HS-27A (cell line): ENCODE measurements at places on chromosomes 1 and 21.

GRCh38 chr1:75392278-75392677 lies 218.6 kb downstream of the SLC44A5 start:
- DNase-seq, result no peak

DNA sequence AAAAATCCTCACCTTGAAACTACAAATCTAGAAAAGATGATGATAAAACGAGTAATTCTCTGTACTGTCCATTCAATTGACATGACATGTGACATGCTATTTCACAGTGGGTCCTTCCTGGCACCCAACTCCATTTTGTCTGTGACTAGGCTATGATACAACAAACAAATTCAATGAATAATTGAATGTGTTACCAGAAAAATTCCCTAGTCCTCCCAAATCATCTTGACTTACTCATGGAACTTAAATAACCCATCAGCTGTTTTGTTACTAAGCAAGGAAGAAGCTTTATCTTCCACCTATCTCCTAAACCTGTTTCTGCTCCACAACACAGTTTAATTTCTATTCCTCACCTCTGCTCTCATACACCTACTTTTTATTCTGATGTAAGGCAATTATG lies 30.4 kb downstream of the B3GALNT2 start:
- no peak for DNase-seq

- no peak for DNase-seq
Observed at GRCh38 chr1:162649583-162649982, 17.3 kb downstream of the DDR2 start.

DNA sequence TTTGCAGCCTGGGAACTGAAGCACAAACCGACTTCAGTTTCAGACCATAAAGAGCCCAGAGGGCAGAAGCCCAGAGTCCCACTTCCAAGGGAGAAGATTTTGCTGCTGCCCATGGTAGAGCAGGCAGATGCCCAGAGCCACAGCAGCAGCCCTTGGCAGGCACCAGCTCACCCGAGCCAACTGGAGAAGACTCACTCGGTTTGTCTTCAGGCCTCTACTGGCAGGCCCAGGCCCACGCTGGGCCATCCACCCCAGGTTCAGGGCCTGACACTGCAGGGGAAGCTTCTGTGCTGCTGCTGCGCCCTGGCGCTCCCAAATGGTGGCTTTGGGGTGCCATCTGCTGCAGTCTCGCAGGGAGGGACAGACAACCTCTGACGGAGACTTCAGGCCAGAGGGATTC lies 33.3 kb downstream of the SLC66A1 start:
- no peak for DNase-seq

DNA sequence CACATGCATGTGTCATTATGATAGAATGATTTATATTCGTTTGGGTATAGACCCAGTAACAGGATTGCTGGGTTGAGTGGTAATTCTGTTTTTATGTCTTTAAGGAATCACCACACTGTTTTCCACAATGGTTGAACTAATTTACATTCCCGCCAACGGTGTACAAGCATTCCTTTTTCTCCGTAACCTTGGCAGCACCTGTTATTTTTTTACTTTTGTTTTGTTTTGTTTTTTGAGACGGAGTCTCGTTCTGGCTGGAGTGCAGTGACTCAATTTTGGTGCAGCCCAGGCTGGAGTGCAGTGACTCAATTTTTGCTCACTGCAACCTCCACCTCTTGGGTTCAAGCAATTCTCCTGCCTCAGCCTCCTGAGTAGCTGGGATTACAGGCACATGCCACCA lies 8.5 kb upstream of the S100B start:
- DNase-seq, result no peak

GRCh38 chr1:224498574-224499170 lies 64.1 kb upstream of the WDR26 start:
- peak; percentile 58 for DNase-seq

GRCh38 chr1:41622402-41622801 lies 137.9 kb upstream of the EDN2 start:
- peak; percentile 83 for DNase-seq

DNA sequence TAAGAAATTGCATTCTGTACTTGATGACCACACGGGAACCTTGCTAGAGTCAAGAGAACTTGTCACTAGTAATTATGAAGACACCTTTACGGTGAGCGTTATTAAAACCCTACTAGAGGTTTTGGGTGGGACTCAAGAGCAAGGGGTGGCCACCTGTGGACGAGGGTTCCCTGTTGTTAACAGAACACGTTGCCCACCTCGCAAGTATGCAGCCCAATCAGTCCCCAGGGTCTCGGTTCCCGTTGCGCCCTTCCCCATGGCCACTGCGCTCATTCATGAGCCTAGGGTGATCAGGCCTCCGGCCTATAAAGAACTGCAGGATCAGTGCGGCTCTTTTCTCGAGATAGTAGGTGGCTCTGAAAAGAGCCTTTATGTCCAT lies 30.2 kb upstream of the RNF187 start:
- DNase-seq, result no peak

DNA sequence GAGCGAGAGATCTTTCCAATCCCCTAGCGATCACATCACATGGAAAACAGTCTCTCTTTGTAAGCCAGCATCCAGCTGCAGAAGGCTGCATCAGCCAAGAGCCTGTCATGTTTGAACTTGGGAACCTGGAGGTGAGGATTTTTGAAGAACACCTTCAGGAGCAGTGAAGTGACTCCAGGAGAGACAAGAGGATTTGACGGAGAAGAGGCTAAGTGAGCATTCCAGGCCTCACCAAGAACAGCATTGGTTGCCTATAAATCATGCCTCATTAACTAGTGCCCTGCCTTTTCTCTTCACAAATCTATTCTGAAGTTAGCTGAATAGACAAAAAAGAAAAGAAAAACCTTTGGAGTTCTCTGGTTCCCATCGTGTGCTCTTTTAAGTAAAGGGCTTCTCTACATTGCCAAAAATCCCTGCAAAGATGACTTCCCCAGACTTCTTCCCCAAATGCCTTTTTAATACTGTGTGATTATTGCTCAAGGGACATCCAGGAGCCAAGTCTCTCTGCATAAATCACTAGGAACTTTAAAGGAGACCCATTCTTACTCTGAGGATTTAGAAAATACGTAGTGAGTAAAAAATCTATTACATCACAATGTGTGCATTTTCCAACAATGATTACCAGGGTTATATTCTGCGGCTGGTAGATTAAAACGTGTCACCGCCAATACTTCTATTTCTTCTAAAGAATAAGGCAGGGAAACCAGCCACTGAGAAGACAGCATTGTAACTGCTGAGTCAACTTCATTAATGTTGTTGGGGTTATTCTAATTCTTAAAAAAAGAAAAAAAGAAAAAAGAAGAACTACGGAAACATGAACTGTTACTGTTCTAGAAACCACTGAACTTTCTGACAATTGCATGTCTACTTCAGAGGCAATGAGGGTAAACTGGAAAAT lies 95.2 kb downstream of the KIF14 start:
- DNase-seq, result no peak

DNA sequence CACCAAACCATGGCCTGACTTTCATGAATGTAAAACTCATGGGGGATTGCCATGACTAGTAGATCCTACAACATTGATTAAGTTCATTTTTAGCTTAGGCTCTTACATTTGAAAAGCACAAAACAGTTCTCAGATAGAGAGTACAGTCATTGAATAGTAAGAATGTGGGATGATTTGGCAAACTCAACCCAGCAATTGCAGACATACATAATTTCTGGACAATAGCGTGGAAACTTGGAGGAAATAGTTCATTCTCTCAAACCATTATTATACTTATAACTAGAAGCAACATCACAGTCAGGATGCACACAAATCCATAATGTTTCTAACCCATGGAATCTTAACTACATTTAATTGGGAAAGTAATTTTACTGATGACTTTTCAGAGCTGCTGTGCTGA lies 598.2 kb downstream of the LMO4 start:
- no peak for DNase-seq

DNA sequence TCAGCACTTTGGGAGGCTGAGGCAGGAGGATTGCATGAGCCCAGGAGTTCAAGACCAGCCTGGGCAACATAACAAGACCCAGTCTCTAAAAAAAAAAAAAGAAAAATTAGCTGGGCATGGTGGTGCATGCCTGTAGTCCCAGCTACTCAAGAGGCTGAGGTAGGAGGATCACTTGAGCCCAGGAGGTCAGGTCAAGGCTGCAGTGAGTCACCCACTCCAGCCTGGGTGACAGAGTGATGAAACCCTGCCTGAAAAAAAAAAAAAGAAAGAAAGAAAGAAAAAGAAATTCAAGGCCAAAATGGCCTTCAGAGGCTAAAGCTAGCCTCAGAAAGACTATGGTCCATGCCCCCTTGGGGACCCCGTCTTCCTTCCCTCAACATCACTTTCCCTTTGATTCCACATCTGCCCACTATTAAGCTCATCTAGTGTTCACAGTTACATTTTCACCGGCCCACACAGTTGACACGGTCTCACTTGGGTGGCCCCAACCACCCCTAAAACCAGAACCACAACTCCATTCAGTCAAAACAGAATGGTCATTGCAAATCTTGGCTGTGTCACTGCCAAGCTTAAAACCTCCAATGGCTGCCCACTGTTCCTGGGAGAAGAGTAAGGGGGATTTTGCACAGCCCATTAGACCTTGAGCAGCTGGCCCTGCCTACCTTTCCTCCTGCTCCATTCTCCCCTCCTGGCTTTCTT lies 2.1 kb upstream of the CAPN8 start:
- DNase-seq, result no peak

GRCh38 chr1:938088-938683 lies 14.5 kb downstream of the SAMD11 start:
- DNase-seq, result no peak

- DNase-seq, result no peak
Observed at GRCh38 chr1:184954232-184954995, 19.9 kb downstream of the NIBAN1 start.

GRCh38 chr1:197399755-197400521 lies 131.9 kb downstream of the CRB1 start:
- DNase-seq, result no peak

- DNase-seq, result no peak
Observed at GRCh38 chr1:214027498-214027897, 39.7 kb downstream of the PROX1 start.

DNA sequence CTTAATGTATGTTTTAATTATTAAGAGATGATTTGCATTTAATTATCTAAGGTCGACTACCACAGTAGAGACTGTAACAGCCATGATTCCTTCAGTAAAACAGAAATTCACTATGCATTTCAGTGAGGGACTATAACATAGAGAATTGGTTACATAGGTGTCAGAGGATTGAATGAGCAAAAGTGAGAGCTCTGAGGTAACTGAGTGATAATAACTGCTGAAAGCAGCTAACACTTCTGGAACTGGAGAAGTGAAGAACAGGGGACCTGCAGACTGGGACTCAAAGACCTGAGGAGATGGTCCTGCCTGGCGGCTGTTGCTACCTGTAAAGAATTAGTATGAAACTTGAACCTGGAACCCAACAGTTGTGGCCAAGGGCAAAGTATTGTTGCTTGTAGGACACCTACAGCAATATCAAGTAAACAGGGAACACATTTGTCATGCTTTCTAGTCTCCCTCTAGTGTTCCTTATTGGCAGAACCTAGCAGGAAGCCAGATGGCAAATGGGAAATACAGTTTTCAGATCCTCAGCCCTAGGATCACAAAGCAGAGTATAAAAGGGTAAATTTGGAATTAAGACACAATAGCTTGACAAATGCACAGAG lies 110.6 kb downstream of the HS2ST1 start:
- DNase-seq, result no peak

GRCh38 chr1:20349561-20349960 lies 58.9 kb downstream of the VWA5B1 start:
- no peak for DNase-seq

DNA sequence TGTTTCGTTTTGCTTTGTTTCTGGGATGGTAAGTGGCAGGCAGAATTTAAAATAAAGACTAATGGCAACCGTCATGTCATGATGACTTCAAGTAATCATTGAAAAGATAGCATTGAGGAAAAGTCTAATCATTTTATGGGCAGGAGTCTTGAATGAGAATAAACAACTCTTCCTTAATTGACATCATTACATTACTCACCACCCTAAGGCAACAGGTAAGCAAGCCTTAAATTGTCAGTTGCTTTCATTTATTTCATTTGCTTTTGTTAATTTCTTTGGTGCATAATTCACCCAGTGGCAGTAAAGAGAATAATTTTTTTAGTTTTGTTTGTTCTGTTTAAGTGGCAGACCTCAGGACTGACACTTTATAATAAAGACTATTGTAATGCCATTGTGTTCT lies 669.0 kb downstream of the RWDD3 start:
- no peak for DNase-seq

GRCh38 chr21:14116080-14116481 lies 94.7 kb downstream of the LIPI start:
- DNase-seq, result no peak

GRCh38 chr1:26856604-26857469 lies 6.1 kb upstream of the SFN start:
- no peak for DNase-seq

GRCh38 chr21:34795548-34796180 lies 126.9 kb downstream of the CLIC6 start:
- DNase-seq, result no peak

DNA sequence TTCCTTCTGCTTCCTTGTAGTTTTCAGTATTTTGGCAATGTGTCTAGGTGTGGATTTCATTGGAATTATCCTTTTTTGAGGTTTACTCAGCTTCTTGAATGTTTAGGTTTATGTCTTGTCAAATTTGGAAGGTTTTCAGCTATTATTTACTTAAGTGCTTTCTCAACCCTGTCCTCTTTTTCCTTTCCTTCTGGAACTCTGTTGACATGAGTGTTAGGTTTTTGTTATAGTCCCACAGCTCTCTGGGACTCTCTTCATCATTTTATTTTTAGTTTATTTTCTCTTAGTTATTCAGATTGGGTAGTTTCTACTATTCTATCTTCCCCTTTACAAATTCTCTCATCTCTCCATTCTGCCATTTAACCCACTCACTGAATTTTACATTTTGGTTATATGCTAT lies 63.1 kb upstream of the GPR88 start:
- no peak for DNase-seq

DNA sequence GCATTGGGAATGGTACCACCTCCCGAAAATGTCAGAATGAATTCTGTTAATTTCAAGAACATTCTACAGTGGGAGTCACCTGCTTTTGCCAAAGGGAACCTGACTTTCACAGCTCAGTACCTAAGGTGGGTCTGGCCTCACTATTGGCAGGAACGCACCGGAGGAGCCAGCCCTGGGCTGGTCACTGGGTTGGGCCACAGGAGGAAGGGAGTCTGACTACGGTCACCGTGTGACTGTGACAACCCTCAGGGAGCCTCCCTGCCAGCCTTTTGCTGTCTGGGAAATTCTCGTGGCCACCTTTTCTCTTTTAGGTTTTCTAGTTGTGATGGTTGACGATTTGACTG lies 2.2 kb downstream of the IL10RB start:
- no peak for DNase-seq

DNA sequence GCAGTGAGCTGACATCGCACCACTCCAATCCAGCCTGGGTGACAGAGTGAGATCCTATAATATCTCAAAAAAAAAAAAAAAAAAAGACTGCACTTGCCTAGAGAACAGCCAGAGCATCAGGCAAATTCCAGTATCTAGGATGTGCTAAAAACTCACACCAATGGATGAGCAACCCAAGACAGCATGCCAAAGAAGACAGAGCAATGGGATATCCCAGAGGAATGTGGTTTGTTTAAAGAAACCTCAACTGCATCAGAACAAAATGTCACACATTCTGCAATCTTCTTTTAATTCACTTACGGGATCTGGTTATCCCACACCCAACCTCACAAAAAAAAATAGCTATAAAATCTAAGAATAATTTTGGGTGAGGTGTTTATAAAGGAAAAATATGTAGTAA lies 7.3 kb downstream of the KCNH1 start:
- no peak for DNase-seq
